ENCODE measurements at places on chromosomes 6 and 20.

- H3K4me1 ChIP-seq, result peaks cover 8% of the 10 kb centered on the region
- H3K27ac ChIP-seq, result no peak overlapping the region
- no peak for DNase-seq
- no peaks in the 10 kb centered on the region for H3K36me3 ChIP-seq
- no peaks in the 10 kb centered on the region for H3K27me3 ChIP-seq
Measured at GRCh38 chr6:80254716-80255115, 148.2 kb downstream of the BCKDHB start.

DNA sequence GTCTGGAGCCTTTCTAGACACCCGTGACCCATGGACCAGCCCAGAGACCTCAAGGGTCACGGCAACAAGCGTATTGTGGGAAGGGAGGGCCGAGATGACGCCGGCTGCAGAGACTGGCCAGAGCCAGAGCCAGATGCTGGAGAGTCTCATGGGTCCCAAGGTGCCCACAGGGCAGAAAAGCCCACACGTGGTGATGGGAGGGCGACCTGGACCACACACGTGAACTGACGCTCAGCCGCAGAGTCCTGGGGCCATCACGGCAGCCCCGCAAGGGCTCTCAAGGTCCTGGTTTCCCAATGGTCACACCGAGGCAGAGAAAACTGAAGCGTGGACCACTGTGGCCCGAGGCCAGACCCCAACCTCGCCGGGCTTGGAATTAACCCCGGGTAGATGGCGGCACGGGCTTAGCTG, 92.6 kb downstream of the YTHDF1 start:
- no peaks in the 10 kb centered on the region for H3K36me3 ChIP-seq
- no peaks in the 10 kb centered on the region for H3K4me1 ChIP-seq
- no peak overlapping the region for H3K4me3 ChIP-seq
- no peak overlapping the region for H3K27ac ChIP-seq

DNA sequence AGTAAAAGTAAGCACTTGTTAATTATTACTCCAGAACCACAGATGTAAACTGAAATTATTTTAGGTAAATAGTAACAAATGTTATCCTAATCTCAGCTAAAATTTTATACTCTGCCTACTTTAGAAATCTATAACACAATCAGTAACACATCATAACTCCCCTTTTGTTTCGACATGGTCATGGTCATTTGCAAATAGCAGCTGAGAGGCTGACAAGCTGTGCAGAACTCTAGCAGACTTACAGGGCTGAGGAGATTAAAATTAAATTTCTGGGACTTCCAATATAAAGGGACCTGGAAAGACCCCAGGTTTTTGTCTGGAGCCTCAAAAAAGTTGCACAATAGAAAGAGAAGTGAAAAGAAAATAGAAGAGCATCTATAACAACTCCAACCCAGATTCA, 88.8 kb downstream of the PRL start:
- H3K4me1 ChIP-seq, result no peaks in the 10 kb centered on the region
- no peaks in the 10 kb centered on the region for H3K27me3 ChIP-seq
- H3K36me3 ChIP-seq, result no peaks in the 10 kb centered on the region
- no peak overlapping the region for H3K27ac ChIP-seq
- H3K4me3 ChIP-seq, result no peak overlapping the region

GRCh38 chr20:60484316-60484715, 526.1 kb downstream of the CDH26 start:
- no peaks in the 10 kb centered on the region for H3K36me3 ChIP-seq
- no peak for DNase-seq
- H3K27ac ChIP-seq, result no peak overlapping the region
- H3K4me1 ChIP-seq, result no peaks in the 10 kb centered on the region
- H3K27me3 ChIP-seq, result no peaks in the 10 kb centered on the region

DNA sequence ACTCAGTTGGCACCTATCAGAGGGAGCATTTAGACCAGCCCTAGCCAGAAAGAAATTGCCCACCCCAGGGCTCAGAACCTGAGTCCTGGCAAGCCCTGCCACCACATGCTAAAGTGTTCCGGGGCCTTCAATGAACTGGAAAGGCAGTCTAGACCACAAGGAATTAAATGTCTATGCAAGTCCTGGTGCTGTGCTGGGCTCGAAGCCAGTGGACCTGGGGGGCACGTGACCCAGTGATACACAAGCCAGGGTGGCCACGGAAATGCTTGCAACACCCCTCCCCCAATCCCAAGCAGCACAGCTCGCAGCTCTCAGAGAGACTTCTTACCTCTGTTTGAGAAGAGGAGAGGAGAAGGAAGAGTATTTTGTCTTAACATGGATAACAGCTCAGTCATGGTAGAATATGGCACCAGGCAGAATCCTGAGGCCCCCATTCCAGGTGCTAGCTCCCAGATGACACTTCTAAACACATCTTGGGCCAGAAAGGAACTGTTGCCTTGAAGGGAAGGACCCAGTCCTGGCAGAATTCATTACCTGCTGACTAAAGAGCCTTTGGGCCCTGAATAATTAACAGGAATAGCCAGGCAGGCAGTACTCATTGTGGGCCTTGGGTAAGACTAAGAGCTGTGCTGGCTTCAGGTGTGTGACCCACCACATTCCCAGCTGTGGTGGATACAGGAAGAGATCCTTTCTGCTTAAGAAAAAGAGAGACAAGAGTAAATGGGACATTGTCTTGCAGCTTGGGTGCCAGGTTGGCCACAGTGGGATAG, 111.3 kb downstream of the BTBD9 start:
- H3K4me1 ChIP-seq, result no peaks in the 10 kb centered on the region
- no peak overlapping the region for H3K4me3 ChIP-seq
- H3K36me3 ChIP-seq, result no peaks in the 10 kb centered on the region
- no peak overlapping the region for H3K27ac ChIP-seq

DNA sequence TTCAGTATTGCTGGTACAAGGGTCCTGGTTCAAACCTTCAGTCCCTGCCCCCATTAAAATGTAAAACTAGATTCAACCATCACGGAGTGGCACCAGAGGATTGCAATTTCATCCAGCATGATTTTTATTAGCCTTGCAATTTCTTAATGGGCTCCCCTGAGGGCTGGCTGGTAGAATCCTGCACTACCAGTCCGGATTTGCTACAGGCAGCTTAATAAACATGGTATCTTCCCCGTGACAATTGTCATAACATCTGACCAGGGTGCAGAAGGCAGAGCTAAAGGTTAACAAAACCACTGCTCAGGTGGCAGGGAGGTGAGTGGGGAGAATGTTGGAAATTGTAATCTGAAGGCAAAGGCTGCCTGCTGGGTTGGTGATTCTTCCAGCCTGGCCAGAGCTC, 94.5 kb downstream of the PKHD1 start:
- H3K27me3 ChIP-seq, result no peaks in the 10 kb centered on the region
- H3K4me1 ChIP-seq, result no peaks in the 10 kb centered on the region
- DNase-seq, result no peak
- no peak overlapping the region for H3K4me3 ChIP-seq
- H3K36me3 ChIP-seq, result no peaks in the 10 kb centered on the region

DNA sequence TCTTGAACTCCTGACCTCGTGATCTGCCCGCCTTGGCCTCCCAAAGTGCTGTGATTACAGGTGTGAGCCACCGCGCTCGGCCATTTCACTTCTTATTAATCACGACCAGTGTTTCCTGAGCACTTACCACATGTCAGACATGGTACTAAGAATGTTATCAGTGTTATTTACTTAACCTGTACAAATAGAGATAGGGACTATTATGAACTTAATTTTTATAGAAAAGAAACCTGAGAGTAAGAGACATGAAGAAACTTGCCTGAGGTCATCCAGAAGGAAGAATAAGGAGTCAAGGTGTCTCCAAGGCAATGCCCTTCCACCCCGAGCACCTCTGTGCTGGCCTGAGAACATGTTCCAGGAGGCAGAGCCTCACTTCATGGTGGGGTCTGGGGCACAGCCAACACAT, 29.3 kb upstream of the EZR start:
- no peaks in the 10 kb centered on the region for H3K36me3 ChIP-seq
- no peak overlapping the region for H3K27ac ChIP-seq
- no peak for DNase-seq
- H3K27me3 ChIP-seq, result no peaks in the 10 kb centered on the region
- no peak overlapping the region for H3K4me3 ChIP-seq

DNA sequence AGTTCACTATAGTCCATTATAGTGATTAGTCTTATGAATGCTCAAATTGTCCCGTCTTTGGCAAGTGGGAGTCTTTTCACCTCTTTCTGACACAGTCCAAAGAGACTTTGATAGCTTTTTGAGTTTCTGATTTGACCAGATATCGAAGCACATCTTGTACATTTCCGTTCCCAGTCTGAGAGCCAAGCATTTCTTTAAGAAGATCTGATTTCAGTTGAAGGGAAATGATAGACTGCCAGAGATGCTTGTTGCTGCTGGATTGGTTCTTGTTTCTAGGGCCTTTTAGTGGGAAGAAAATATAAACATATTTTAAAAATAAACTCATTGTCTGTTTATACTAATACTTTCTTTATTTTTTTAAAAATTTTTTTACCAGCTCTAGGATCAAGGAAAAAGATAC, 54.1 kb upstream of the IER3 start:
- H3K27ac ChIP-seq, result no peak overlapping the region
- DNase-seq, result no peak
- no peaks in the 10 kb centered on the region for H3K4me1 ChIP-seq

GRCh38 chr6:146892613-146893401, 294.0 kb downstream of the ADGB start:
- no peak overlapping the region for H3K4me3 ChIP-seq
- no peak for DNase-seq
- no peaks in the 10 kb centered on the region for H3K36me3 ChIP-seq

GRCh38 chr6:157607317-157608109, 215.5 kb upstream of the SNX9 start:
- no peaks in the 10 kb centered on the region for H3K27me3 ChIP-seq
- DNase-seq, result no peak
- no peak overlapping the region for H3K27ac ChIP-seq
- peaks cover 5% of the 10 kb centered on the region for H3K4me1 ChIP-seq
- no peaks in the 10 kb centered on the region for H3K36me3 ChIP-seq

DNA sequence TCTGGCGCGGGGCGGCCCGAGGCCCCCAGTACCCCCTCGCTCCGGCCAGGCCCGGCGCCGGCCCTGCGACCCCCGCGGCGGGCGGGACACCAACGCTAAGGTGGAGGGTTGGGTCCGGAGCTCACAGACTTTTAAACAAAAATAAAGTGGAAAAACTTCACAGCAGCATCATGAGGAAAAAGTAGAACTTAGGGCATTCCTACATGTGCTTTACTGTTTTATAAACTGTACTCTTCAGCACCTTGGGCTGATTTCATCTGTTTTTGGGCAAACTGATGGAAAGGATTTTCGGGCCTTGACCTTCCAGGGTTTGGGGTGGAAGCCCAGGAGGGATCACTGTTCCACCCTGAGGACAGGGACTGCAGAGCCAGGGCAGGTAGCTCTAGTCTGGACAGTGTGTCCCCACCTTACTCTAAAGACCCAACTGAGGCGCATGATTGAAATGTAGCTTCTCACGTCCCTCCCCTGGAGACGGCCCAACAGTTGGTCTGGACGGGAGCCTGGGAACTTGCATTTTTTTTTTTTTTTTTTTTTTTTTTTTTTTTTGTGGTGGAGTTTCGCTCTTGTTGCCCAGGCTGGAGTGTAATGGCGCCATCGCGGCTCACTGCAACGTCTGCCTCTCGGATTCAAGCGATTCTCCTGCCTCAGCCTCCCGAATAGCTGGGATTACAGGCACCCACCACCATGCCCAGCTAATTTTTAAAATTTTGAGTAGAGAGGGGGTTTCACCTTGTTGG, 740 bp downstream of the NELFCD start:
- H3K27me3 ChIP-seq, result no peaks in the 10 kb centered on the region
- peaks cover 10% of the 10 kb centered on the region for H3K36me3 ChIP-seq
- no peak for DNase-seq
- peaks cover 42% of the 10 kb centered on the region for H3K4me1 ChIP-seq
- peak overlapping the region; percentile 47 for H3K4me3 ChIP-seq

DNA sequence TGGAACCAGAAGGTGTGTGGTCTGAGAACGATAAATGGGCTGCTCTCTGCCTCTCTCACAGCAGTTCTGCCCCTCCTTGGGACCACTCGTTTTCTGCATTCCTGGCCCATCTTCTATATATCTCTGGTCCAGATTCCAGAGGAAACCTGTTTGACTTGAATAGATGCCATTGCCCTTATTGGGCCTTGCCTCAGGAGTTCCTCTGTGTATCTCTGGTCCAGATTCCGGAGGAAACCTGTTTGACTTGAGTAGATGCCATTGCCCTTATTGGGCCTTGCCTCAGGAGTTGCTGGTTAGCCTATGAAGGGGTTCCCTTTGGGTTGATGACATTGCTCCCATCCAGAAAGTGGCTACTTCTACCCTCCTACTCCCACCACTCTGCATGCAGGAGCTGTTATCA, 189.4 kb downstream of the SLC16A10 start:
- no peak overlapping the region for H3K4me3 ChIP-seq
- H3K4me1 ChIP-seq, result no peaks in the 10 kb centered on the region
- DNase-seq, result no peak
- H3K36me3 ChIP-seq, result peaks cover 79% of the 10 kb centered on the region

DNA sequence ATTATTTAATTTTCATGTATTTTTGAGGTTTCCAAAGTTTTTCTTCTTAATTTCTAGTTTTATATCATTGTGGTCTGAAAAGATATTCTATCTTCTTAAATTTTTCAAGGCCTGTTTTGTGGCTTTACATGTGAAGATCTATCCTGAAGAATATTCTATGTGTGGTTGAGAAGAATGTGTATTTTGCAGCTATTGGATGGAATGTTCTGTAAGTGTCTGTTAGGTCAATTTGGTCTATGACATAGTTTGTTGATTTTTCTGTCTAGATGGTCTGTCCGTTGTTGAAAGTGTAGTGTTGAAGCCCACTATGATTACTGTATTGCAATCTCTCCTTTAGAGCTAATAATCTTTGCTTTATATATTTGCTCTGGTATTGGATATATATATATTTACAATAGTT, 125.7 kb downstream of the CRYBG1 start:
- H3K4me1 ChIP-seq, result no peaks in the 10 kb centered on the region
- no peak overlapping the region for H3K4me3 ChIP-seq
- H3K27me3 ChIP-seq, result no peaks in the 10 kb centered on the region
- H3K27ac ChIP-seq, result no peak overlapping the region

DNA sequence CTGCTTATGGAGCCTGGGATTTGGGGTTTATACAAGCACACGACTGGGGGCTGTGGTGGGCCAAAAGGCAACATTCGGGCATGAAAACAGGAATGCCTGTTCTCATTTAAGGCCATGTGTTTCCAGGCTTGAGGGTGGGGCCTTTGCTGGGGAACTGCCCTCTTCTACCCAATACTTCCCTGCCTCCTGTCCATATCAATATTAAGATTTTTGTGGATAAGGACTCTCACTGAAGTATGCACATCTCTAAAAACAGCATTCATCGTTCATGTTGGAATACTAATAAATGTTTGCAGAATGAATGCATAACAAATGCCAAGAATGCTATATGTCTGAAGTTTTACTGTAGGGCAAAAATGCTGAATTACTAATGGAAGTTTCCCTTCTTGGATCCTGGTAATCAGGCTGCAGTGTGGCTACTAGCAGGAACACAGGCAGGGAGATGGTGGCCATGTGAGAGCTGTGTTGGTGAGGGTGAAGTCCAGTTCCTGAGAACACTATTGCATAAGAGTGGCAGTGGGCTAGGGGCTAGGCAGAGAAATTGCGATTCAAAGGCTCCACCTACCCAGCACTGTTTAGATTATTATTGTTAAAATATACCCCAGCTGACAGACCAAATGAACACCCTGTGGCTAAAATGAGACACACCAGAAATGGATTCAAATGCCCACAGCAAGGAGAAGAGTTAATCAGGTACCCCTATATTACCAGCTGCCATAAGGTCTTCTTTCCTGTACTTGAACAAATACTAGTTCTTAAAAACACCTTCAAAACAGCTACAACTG, 644.3 kb downstream of the EPM2A start:
- no peak for DNase-seq
- no peaks in the 10 kb centered on the region for H3K4me1 ChIP-seq
- H3K27ac ChIP-seq, result no peak overlapping the region
- H3K4me3 ChIP-seq, result no peak overlapping the region

- H3K4me1 ChIP-seq, result peaks cover 29% of the 10 kb centered on the region
- H3K27ac ChIP-seq, result peak overlapping the region; percentile 89
- H3K27me3 ChIP-seq, result no peaks in the 10 kb centered on the region
- H3K36me3 ChIP-seq, result peaks cover 52% of the 10 kb centered on the region
Measured at GRCh38 chr6:43060034-43060754, 763 bp downstream of the KLC4 start.

Data from heart right ventricle (tissue), 16 donors.